ENCODE measurements at places on chromosomes 11 and 22.

- DNase-seq = no peak
These were observed 170.3 kb downstream of the CADM1 start for GRCh38 chr11:115333949-115334348.

GRCh38 chr22:29049655-29050263 is 11.9 kb downstream of the C22orf31 start:
- no peak for DNase-seq

DNA sequence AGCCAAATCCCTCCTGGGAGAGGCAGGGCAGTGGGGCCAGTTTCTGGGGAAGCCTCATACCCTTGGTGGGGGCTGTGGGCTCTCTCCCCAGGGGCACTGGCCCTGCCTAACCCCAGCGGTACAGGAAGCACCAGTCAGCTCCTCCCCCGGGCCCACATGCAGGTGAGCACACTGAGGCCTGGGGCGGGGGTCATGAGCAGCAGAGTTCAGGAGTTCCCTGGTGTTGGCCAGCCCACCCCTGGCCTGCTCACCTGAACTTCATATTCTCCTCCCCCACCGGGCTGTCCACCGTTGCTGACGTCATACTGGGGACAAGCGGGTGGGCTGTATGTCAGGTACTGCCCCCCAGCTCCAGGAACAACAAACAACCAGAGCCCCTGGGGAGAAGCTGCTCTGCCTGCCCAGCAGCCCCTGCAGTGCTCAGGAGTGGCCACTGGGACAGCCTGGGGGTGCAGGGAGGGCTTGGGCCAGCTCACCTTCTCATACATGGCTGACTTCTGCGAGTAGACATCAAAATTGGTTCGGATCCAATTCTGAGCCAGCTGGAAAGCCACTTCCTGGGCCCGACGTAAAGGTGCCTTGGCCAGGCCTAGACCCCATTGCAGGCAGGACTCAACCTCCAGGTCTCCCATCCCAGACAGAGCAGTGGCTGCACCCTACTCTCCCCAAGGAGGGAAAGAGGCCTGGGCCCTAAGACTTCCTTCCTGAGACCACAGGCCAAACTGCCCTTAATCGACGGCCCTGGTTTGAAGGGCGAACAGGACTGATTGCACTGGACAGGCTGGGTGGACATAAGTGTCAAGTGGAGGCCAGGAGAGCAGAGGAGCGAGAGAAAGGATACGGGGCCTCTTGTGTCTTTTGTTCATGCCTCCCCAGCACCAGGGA is 20.8 kb downstream of the TREH start:
- DNase-seq = no peak

DNA sequence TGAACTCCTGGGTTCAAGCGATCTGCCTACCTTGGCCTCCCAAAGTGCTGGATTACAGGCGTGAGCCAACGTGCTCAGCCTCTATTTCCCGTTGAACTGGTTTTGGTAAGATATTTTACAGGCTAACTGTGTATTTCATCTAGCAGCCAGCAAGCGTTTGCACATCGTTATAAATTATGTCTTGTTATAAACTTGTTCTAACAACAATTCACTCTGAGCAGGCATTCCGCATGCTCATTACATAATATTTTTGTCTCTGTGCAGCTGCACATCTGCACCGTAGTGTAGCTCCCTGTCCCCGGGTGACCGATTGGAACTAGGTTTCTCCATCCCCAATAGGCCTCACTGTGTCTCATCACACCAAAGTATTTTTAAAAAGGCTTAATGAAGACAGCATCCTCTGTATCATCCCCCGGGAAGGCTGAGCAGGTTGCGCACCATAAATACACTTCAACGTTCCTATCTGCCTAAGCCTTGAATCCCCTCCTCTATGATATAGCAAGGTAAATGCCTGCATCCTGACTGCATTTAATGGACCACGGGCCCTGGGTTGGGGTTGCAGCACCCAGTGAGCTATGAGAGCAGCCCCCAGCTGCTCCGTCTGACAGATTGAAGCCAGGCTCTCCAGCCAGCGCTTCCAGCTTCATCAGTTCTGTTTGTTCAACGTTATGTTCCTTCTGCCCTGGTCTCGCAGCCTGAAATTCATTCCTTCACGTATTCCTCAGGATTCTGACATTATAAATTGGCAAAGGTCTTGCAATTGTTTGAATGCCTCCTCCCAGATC is 47.7 kb downstream of the TST start:
- DNase-seq = no peak
